ENCODE measurements at places on chromosomes 6 and 20. TPM values are rescaled to one million over a fixed set of nuclear protein-coding genes. Genes with fewer than 3 reads are reported as not detected.

The GPLD1 gene
- not detected for total RNA-seq

The OPRL1 gene
- 1.9 TPM for total RNA-seq

The TLDC2 gene
- total RNA-seq: 0.15 TPM

The MYB gene
- 0.29 TPM for total RNA-seq

The DDR1 gene
- total RNA-seq: 10.6 TPM

The RSPO3 gene
- 2.3 TPM for total RNA-seq

The MUC22 gene
- not detected for total RNA-seq
